Fibroblast of skin of right quadriceps (primary cell): ENCODE measurements at places on chromosomes 11 and 22.

GRCh38 chr11:45396394-45396793 is 110.3 kb upstream of the SYT13 start:
- DNase-seq = no peak

- no peak for DNase-seq
These were observed 130.8 kb downstream of the TRIM29 start for GRCh38 chr11:120007144-120007543.

- no peak for DNase-seq
These were observed 540 bp downstream of the ADM start for GRCh38 chr11:10305262-10305963.

GRCh38 chr11:90242894-90243416 is 20.1 kb upstream of the CHORDC1 start:
- DNase-seq = no peak

DNA sequence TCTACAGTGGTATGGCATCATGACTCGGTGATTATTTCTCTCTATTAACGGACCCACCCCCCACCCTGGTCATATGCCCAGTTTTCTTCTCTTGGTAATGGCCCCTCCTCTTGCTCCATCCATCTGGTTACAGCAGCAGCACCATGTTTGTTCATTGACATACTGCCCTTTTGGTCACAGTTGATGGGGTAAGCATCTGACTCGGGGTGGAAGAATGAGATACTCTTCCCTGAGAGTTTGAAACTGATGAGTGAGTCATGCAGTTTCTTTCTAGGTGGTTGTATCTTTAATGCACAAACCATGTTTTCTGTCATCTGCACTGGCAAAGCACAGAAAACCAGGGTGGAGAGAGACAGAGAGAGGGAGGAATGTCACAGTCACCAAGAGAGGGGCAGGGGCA is 126.0 kb downstream of the SYN3 start:
- peak; percentile 87 for DNase-seq

DNA sequence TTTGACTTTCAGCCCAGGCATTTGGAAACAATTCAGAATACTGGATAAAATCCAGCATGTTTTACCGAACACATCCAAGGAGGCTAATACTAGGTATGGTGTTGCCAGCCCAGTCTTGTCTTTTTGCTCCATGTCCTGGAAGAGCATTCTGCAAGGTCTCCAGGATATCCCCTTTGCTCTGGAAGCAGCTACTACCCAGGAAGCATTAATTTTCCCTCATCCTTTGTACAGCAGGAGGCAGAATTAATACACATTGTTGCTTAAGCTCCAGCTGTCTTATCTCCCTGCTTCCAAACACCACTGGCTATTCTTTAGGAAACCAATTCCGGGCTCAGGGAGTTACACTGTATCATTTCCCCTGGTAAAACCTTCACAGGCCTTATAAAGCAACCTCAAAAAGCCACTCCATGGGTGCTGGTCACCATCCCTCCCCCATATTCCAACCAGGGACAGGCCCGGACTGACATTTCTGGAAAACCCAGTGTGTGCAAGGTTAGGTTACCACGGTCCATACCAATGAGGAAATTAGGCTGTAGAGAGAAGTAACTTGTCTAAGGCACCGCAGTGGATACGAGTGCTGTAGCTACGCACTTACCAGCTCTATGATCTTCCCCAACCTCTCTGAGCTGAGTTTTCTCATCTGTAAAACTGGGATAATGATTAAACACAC is 1.5 kb upstream of the UBASH3B start:
- DNase-seq = peak; percentile 43

DNA sequence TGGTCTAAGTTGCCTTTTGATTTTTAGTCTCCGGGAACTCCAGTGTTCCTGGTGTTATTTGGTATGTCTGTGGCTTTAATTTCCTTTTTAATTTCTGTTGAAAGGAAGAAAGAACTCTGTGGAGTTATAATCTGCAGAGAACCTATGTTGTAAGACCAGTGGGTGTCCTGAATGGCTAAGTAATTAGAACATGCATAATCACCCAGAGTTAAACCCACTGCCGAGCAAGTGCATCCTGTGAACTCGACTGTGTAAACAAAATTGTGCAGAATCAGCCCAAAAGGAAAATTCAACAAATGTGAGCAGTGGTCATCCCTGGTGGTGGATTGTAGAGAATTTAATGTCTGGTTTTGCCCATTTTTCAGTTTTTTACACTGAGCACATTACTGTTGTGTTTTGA is 162.5 kb downstream of the COMMD9 start:
- no peak for DNase-seq

DNA sequence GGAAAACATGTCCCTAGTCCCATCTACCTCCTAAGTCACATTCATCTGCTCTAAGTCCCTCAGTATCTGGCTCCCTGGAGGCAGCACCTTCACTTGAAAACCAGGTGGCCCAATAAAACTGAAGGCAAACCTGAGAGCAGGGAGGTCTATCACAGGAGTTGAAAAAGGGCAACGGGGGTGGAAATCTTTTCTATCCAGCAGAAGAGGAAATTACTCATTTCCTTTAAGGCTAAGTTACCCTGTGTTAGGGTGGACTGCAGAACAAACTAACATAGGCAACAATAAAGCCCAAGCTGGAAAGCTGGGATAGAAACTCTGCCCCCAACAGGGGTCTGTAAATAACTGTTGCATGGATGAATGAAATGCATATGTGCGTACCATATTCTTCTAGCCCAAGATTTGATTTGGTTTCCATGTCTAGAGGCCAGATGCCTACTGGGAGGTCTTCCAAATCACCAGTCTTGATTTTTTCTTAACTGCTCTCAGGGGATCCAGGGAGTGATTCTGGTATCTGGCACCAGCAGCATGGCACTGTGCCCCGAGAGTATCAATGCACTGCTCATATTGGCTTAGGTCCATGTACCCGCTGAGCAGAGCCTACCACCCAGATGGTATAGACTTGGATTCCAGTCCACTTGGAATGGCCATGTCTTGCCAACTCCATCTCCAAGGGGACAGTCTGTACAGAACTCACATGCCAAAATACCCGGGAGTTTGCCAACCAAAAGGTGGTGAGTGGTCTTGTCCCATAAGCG is 350.0 kb upstream of the NCAM1 start:
- DNase-seq = no peak

DNA sequence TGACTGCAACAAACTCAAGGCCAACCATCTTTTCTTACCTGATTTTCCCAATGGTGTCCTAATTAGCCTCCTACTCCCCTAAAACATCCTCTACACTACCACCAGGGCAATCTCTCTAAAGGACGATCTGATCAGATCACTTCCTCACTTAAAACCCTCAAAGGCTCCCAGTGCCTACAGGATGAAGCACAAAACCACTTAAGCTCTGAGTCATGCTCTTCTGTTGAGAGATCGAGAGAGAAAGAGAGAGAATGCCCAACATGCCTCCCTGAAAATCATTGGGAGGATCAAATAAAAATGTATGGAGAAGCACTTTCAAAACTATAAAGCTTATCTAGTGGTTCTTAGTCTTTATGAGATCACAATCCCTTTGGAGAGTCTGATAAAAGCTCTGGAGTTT is 171.1 kb downstream of the CADM1 start:
- DNase-seq = peak; percentile 68

- no peak for DNase-seq
These were observed 184.9 kb upstream of the SESN3 start for GRCh38 chr11:95415837-95416304.

DNA sequence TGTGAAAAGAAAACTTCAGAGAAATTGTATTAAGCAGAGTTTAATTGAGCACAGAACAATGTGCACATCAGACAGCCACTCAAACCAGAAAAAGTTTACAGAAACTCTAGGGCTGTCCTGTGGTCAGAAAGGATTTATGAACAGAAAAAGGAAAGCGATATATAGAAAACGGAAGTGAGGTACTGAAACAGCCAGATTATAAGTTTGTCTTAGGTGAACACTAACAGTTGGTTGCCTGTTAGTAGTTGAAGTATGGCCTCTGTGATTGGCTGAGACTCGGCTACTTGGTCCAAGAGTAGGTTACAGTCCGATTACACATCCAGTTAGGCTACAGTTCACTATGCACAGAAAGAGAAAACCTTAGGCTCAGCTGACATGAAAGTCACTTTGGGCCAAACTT is 1232.5 kb upstream of the RAG2 start:
- DNase-seq = no peak

GRCh38 chr11:127425281-127425680 is 424.7 kb upstream of the KIRREL3 start:
- DNase-seq = no peak

DNA sequence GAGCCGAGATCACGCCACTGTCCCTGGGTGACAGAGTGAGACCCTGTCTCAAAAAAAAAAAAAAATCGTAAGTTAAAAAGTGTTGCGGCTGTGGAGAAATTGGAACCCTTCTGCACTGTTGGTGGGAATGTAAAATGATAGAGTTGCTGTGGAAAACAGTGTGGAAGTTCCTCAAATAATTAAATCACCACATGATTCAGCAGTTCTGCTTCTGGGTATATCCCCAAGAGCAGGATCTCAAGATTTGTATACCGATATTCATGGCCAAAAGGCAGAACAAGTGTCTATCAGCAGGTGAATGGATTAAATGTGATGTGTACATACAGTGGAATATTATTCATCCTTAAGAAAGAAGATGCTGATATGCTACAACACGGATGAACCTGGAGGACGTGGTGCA is 3.8 kb downstream of the SELENOO start:
- DNase-seq = no peak

DNA sequence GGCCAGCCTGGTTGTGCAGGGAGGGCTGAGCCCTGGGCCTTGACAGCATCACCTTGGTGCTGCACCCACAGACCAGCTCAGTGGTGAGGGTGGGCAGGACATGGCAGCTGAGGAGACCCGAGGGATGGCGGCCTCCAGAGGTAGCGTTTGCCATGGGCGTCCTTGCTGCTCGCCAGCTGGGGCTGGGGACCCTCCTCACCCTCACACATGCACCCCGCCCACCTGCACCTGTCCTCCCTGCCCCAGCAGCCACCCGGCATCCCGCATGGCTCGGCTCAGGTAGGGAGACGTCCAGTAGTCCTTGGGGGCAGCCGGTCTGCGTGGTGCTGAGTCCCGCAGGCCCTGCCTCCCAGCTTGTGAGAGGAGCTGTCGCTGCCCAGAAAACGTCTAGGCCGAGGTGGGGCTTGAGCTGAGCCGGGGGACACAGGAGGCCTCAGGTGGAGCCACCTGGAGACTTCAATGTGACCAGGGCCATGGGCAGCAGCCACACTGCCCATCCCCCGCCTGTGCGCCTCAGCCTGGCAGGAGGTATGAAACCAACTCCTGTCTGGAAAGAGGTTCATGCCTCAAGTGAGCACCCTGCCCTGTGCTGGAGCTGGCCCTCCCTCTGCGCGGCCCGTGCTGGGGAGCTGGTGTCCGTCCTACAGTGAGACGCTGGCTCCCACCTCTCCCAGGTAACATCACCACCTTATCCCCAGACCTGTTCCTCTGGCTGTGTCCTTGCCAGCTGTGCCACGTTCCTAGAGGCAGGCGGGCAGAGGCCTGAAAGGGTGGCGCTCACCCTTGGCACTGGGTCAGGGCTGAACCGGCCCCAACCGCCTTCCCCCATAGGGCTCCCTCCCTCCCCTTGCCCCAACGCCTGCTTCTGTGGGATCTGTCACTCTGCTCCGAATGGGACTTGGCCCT is 3.3 kb upstream of the TRABD start:
- no peak for DNase-seq

DNA sequence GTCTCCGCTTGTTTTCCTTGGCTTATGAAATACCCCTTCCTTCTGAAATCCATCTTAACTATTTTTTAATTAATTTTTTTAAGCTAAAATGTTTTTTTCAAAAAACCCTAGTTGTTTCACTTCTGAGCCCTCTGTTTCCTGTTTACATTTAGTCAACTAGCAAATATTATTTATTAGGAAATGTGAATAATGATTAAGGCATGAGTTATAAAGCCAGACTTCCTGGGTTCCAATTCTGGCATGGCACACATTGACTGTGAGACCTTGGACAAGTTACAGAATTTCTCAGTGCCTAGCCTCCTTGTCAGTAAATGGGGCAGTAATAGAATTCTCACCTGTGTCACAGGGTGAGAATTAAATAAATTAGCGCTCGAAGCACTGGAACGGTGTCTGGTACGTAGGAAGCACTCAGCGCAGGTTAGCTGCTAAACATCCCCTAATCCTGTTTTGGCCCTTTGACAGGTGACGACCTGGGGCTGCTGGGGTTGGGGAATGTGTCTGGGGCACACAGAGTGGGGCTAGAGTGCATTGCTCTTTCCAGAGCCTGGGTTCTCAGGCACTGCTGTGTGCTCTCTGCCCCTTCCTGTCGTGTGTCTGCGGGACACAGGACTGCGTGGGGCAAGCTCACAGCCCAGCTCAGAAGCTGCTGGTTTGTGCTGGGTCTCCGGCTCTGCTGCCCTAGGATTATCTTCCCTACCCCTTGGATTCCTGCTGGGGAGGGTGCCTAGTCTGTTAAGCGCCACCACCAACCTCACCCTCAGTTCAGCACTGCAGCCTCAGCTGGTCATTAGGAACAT is 13.1 kb downstream of the PANX1 start:
- DNase-seq = no peak

DNA sequence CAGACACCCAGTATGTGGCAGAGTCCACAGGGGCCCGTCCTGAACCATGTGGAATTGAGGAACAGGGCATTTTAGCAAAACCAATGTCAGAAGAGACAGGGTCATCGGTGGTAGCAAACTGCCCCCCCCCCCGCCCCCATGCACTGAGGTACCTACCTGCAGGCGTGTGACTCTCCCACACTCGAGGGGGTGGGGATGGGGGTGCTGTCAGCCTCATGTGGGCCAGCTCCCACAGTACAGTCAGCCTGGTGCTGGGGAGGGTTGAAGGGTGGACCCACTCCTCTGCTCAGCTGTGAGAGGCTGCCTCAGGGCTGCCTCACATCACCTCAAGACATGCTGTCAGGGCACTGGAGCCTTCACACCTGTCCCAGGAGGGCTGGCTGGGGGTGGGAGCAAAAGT is 10.7 kb upstream of the SUSD2 start:
- no peak for DNase-seq

DNA sequence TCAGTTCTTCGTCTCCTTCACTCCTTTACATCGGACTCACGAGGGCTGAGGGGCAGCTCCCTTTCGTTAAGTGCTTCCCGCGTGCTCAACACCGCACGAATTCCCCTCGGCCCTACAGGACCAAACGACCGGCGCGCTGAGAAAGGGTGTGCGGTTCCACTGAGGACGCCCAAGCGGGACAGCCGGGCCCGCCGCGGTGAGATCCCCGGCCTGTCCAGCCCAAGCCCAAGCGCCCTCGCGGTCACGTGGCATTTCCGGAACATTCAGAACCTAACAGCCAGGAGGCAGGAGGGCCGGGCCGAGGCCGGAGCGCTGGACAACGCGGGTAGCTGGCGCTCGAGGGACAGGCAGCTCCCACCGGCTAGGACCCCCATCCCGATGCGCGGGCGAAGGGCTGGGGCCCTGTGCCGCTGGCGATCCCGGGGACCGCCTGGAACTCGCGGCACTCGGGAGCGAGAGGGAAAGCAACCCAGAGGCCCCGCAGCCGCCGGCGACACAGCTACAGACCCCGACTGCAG is 737 bp upstream of the STIP1 start:
- no peak for DNase-seq
